NB4 (cell line): ENCODE measurements at places on chromosomes 5 and 9.

DNA sequence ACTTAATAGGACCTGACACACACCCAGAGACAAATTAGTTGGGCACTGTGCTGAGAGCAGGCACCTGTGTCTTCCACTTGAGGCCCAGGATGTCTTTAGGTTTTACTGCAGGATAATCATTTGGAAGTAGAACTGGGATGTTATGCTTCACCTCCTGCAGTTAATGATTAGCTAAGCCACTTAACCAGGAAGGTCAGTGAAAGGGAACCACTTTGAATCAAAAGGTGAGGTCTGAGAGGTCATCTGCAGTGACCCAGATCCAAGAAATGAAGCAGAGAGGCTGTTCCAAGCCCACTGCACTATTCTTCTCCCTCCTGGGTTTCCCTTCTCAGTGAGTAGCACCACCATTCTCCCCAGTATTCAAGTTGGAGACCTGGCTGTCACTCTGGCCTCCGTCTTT is 110.5 kb downstream of the SNX18 start:
- no peak for DNase-seq

DNA sequence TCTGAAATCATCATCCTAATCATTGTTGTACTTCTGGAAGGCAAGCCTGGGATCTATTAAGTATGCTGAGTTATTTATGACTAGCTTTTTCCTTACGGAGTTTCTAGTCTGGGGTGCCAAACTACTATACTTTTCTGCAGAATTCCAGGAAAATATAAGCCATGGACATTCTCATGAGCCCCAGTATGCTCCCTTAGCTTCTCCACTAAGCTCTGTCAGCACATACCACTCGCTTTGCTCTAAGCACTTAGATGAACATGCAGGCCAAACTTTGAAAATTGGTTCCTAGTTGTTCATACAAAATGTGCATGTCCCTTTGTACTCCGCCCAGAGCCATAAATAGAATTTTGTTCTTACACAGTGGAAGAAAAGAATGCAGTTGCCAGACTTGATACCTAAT is 284.6 kb downstream of the ARRDC3 start:
- no peak for DNase-seq

DNA sequence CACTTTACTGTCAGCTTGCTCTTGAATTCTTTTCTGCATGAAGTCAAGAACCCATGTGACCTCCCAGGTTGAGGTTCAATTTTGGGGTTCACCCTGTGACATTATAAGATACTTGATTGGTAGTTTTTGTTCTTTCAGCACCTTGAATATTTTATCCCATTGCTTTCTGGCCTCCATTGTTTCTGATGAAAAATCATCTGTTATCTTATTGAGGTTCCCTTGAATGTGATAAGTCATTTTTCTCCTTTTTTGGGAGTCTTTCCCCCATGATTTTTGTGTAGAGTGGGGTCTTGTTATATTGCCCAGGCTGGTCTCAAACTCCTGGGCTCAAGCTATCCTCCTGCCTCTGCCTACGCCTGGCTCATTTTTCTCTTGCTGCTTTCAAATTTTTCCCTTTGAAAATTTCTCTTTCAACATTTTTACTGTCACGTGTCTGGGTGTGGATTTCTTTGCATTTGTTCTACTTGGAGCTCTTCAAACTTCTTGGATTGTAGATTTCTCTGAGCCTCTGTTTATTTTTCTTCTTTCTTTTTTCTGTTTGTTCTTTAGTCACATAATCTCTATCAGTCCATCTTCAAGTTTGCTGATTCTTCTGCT is 20.8 kb upstream of the SLC44A1 start:
- DNase-seq = no peak

- DNase-seq = no peak
These were observed 64.8 kb downstream of the NUP214 start for GRCh38 chr9:131190191-131190590.

DNA sequence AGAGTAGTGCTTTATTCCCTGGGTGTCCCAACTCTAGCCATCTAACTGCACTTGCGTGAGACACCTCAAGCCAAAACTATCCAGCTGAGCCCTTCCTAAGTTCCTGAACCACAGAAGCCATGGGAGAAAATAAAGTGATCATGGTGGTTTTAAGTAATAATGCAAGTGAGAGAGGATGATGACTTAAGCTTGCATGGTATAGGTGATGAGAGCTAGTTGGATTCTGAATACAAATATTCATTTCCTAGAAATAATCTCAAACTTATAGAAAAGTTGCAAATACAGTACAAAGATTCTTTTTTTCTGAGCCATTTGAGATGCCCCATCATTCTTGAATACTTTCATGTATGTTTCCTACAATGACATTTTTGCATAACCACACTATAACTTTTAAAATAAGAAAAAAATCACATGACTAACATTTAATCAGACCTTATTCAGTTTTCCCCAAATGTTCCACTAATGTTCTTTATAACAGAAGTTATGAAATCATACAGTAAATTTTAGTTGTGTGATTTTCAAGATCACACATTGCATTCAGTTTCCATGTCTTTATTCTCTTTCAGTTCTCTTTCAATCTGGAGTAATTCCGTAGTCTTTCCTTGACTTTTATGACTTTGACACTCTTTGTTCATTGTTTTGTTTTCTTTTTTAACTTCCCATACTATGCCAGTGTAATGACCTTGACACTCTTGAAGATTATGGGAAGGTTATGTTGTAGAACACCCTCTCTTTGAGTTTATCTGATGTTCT is 5.5 kb upstream of the AK3 start:
- DNase-seq = no peak

DNA sequence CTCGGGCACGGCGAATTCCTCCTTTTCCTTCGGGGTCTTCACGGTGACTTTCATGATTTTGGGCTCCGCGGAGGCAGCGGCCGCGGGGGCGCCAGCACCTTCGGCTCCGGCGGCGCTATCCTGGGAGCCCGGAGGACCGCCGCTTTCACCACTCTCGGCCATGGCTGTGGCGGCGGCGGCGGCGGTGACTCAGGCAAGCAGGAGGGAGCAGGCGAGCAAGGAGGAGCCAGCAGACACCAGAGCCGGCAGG is 315 bp downstream of the UBQLN1 start:
- no peak for DNase-seq
